Inflammatory macrophage treated with lipopolysaccharide for 4 hours (primary cell): ENCODE measurements at places on chromosomes 2 and 18.
A peak's percentile ranks its signal among the peaks of the same experiment; 100 is the strongest.

- peak; percentile 3 for DNase-seq
Observed at GRCh38 chr2:54081574-54081973, 33.8 kb upstream of the ACYP2 start.

GRCh38 chr18:9934274-9934673, 20.5 kb downstream of the VAPA start:
- no peak for DNase-seq

- DNase-seq: no peak
Observed at GRCh38 chr2:193222454-193222853, 1027.7 kb upstream of the TMEFF2 start.

DNA sequence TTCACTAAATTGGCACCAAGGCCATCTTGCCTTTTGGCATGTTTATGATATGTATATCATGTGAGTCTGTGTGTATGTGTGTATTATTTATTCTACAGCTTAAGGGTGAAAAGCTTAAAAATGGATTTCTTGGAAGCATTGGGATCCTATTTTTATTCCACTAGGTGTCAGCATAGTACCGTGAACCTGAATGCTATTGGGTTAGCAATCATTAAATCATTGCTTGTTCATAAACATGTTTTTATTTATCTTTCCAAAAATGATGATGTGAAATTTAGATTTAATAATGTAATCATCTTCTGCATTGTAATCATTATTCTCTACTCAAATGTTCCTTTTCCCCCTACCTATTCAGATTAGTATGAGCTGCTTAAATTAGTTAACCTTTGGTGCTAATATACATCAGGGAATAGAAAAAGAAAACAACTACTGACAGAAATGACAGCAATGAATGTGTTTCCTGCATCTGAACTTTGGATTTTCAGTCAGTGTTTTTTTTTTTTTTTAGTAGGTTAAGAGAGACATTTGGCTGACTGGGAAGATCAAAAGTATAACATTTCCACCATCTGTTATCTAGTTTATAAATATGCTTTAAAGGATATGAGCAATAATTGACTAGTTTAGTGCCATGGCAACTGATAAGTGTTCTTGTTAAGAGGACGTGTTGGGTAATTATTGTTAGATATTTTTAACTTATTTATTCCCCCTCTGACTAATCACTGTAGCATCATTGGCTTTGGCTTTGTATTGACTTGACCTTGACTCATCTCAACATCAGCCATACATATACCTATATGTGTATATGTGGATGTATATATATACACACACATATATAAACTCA, 14.1 kb upstream of the ZSWIM2 start:
- peak; percentile 40 for DNase-seq

- DNase-seq: no peak
Observed at GRCh38 chr2:75589391-75590105, 28.8 kb upstream of the EVA1A start.

GRCh38 chr2:48414980-48415835, 114.7 kb upstream of the STON1 start:
- DNase-seq: peak; percentile 78

GRCh38 chr2:17319090-17319489, 199.2 kb downstream of the RAD51AP2 start:
- no peak for DNase-seq

DNA sequence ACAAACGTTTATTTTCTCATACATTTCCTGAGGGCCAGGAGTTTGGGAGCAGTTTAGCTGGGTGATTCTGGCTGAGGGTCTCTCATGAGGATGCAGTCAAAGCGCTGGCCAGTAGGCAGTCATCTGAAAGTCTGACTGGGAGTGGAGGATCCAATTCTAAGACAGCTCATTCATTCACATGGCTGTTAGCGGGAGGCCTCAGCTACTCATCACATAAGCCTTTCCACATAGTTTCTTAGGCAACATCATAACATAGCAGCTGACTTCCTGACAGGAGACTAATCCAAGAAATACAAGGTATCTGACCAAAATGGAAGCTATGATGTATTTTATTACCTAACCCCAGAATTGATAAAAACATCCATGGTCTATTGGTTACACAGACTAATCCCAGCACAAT, 2.9 kb upstream of the MRPL44 start:
- peak; percentile 76 for DNase-seq
